ENCODE measurements at places on chromosomes 16 and 17.
A peak's percentile ranks its signal among the peaks of the same experiment; 100 is the strongest.

- no peak for DNase-seq
Measured at GRCh38 chr17:32946375-32947135, 18.6 kb downstream of the TMEM98 start.

DNA sequence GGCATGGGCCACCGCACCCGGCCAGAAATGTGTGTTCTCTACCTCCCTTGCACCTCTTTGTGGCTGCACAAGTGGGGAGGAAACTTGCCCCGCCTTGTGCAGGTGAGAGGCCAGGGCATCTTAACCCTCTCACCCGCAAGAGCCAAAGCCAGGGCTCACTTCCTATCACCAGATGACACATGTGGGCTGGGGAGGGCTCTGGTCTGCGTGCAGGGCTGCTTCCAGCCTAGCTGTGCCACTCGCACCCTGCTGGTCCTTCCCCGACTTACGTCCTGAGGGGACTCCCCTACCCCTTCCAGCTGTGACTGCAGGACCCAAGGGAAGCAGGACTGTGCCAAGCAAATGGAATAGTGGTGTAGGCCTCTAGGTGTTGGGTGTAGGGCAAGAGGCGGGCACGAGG, 6.9 kb downstream of the MIEF2 start:
- no peak for DNase-seq

DNA sequence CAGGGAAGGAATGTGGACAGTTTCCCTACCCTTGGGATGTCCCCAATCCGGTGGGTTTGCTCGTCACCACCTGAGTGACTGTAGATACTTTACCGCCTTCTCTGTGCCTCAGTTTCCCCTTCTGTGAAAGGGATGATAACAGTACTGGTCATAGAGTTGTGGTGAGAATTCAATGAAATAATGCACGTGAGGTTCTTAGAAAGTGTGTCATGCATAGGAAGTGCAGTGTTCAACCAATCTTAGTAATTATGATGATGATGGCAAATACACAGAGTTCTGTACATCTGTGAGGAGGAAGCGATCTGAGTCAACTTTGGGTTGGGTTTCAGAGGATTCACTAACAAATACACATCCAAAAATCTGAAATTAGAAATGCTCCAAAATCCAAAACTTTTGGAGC, 114.6 kb upstream of the HS3ST2 start:
- no peak for DNase-seq

DNA sequence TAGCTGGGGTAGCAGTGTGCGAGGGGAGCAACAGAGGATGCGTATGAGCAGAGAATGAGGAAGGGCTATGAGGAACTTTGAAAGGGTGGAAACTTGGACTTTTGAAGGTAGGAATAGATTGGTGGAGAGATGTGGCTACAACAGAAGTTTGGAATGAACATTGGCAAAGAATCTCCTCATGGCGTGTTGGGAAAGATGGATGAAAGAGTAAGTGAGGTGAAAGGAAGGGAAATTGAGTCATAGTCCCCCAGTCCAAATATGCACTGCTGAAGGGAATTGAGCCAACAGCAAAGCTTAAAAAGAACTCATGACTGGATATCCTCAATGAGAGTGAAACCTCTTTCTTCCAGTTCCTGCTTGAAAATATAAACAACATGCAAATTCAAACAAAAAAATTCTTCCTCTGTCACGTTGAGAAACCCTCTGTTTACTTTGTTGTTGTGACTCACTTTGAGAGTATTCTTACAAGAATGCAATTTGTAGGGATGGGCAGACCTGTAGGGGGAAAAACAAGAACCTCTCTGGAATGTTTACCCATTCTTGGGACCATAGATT, 313.2 kb upstream of the KCNJ16 start:
- no peak for DNase-seq

DNA sequence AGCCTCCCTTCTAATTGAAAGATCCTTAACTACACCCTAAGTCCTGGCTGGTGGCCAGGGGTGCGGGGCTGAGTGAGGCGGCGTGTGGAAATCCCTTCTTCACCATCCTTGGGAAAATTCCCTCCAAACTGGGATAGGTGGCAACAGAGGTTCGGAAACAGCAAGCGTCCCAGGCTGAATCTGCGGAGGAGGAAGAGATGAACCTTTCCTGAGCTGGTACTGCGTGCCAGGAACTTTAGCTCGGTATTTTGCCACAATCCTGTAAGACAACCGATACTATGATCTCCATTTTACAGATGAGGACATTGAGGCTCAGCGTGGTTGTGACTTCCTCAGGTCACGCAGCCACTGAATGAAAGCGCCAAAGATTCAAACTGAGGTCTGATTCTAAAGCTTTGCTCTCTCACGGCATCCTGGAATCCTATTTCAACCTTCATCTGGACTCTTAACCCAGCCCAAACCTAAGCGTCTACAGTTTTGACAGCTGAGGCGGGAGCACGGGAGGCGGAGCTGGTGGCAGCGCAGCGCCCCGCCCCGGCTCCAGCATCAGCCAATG, 583 bp upstream of the CYLD start:
- peak; percentile 65 for DNase-seq

- peak; percentile 36 for DNase-seq
Measured at GRCh38 chr17:17017343-17018014, 24.8 kb upstream of the MPRIP start.

DNA sequence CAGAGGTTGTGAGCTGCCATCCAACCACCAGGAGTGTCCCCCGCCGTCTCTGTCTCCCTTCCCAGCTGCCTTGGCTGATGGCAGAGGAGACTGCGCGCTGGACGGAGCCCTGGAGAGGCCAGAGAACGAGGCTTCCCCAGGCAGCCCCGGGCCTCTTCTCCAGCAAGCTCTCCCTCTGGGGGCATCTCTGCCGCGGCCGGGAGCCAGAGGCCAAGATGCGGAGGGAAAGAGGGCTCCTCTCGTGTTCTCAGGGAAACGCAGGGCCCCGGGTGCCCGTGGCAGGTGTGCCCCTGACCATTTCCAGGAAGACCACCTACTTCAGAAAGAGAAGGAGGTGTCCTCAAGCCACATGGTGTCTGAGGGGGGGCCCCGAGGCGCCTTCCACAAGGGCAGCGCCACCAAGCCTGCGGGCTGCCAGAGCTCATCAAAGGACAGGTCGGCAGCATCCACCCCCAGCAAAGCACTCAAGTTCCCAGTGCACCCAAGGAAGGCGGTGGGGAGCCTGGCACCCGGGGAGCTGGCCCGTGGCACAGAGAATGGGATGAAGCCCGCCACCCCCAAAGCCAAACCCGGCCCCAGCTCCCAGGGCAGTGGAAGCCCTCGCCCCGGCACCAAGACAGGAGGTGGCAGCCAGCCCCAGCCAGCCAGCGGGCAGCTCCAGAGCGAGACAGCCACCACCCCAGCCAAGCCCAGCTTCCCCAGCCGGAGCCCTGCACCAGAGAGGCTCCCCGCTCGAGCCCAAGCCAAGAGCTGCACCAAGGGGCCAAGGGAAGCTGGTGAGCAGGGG, 14.8 kb upstream of the ZFPM1 start:
- DNase-seq = no peak

GRCh38 chr17:27506348-27507218, 50.3 kb downstream of the KSR1 start:
- no peak for DNase-seq

DNA sequence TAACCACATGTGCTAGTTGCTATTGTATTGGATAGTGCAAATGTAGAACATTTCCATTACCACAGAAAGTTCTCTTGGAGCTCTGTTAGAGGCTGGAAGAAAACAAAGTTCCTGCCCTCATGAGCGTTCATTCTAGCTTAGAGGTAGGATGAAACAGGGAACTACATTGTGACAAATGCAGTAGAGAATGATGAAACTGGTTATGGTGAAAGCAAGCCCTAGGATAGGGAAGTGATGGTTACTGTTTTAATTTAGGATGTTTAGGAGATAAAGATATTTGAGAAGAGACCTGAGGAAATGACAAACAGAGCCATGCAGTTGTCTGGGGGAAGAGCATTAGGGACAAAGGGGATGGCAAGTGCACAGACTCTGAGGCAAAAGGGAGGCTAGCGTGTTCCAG, 50.7 kb downstream of the AATF start:
- no peak for DNase-seq

- no peak for DNase-seq
Measured at GRCh38 chr17:67474081-67474661, 97.1 kb downstream of the PITPNC1 start.

- no peak for DNase-seq
Measured at GRCh38 chr17:58918072-58918471, 162.4 kb downstream of the PPM1E start.

- DNase-seq = no peak
Measured at GRCh38 chr16:75593825-75594820, 27.9 kb downstream of the GABARAPL2 start.

GRCh38 chr17:10875430-10875851, 37.6 kb upstream of the PIRT start:
- DNase-seq = no peak

GRCh38 chr16:52976539-52977167, 76.0 kb downstream of the CHD9NB start:
- DNase-seq = no peak

- DNase-seq = no peak
Measured at GRCh38 chr17:68748381-68748780, 147.2 kb upstream of the FAM20A start.

GRCh38 chr16:31404353-31405064, 11.4 kb downstream of the ITGAD start:
- no peak for DNase-seq

- no peak for DNase-seq
Measured at GRCh38 chr16:81201267-81201666, 37.2 kb upstream of the BCO1 start.

- no peak for DNase-seq
Measured at GRCh38 chr16:1488054-1488601, 616 bp downstream of the PTX4 start.

DNA sequence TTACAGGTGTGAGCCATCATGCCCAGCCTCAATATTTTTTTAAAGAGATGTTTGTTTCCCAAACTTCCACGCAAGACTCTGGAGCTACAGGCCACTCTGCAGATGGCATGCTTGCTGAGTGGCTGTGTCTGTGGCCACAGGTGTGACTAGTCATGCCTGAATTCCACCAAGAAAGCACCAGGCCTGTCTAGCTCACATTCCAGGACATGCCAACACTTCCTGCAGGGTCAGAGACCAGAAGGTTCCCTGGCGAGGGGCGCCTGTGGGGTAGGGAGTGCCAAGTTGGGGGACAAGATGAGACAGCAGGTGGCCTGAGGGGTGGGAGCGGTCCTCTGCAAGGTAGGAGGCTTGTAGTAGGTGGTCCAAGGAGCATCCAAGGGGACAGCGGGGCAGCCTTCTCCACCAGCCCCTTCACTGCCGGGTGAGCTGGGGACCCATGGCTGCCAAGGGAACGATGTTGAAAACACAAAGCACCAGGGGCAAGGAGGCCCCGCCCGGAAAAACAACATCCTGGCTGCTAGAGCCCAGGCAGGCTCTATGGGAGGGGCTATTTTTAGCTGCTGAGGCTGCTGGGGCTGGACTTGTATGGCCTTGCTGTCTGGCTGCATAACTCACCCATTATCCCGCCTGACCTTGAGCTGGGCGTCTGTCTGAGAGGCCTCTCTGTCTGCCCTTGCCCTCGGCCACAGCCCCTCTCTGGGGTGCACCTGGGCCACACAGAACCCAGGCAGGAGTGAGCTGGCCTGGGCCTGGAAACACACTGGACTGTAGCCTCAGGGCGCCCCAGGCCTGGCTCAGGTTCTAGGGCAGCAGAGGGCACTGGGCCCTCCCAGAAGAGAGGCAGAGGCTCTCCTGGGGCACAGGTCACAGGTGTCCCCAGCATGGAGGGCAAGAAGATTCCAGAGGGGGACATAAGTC, 5.7 kb downstream of the TRIM47 start:
- peak; percentile 86 for DNase-seq

- DNase-seq = no peak
Measured at GRCh38 chr16:86883583-86884389, 305.4 kb downstream of the FOXL1 start.

GRCh38 chr16:87407511-87408112, 15.5 kb downstream of the MAP1LC3B start:
- no peak for DNase-seq

GRCh38 chr17:56913353-56913866, 439 bp downstream of the TRIM25 start:
- peak; percentile 69 for DNase-seq

GRCh38 chr17:5225668-5226457, 8.8 kb downstream of the SCIMP start:
- DNase-seq = no peak

GRCh38 chr17:70098030-70098429, 23.0 kb downstream of the KCNJ16 start:
- no peak for DNase-seq

GRCh38 chr17:8016632-8017424, 14.4 kb downstream of the GUCY2D start:
- DNase-seq = peak; percentile 73

DNA sequence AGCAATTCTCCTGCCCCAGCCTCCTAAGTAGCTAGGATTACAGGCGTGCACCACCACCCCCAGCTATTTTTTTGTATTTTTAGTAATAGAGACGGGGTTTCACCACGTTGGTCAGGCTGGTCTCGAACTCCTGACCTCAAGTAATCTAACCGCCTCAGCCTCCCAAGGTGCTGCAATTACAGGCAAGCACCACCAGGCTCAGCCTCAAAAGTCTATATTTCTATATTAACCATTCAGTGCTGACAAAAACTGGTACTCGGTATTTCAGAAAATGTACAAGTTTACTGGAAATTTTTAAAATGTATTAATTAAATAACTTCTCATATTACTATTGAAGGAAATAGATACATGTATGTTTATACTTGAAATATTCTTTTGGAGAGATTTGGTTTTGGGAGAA, 1.4 kb upstream of the HEXD start:
- no peak for DNase-seq

DNA sequence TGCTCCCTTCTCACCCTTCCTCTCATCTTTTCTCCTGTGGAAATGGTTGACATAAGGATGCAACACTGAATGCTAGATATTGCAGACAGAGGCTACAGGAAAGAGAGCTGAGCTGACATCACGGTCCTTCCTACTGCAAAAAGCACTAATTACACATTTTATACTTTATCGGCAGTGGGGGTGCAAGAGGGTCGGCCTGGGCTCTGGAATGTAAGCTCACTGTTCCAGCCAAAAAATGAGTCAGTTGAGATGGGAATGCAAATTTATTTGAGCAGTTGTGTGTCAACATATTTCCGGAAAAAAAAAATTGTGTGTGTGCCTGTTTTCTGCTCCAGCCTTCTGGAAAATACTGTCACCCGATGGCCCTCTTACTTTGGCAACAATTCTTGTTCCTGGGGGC, 14.1 kb upstream of the MRTFB start:
- no peak for DNase-seq

GRCh38 chr17:2731807-2732206, 17.6 kb downstream of the CCDC92B start:
- DNase-seq = no peak
